Stimulated activated CD8-positive, alpha-beta memory T cell treated with anti-CD3 and anti-CD28 coated beads, Interleukin-7, amount 100 ng/mL, for 1 hour (primary cell): ENCODE measurements at places on chromosomes 2 and 18.

GRCh38 chr18:66729442-66730239, 125.8 kb upstream of the CDH19 start:
- DNase-seq: no peak

- no peak for DNase-seq
These were observed 4.5 kb downstream of the ABHD1 start for GRCh38 chr2:27127883-27128667.

DNA sequence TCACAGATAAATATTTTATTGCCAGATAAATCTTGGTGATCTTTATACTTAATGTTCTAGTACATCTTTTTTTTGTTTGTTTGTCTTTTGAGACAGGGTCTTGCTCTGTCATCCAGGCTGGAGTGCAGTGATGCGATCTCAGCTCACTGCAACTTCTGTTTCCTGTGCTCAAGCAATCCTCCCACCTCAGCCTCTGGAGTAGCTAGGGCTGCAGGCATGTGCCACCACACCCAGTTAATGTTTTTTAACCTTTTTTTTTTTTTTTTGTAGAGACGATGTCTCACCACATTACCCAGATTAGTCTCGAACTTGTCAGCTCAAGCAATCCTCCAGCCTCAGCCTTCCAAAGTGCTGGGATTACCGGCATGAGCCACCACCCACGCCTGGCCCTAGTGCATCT, 9.1 kb upstream of the C1GALT1C1L start:
- no peak for DNase-seq

- DNase-seq: no peak
These were observed 418 bp downstream of the WDR75 start for GRCh38 chr2:189441709-189442074.

GRCh38 chr2:133004623-133005022, 334.6 kb upstream of the LYPD1 start:
- no peak for DNase-seq

DNA sequence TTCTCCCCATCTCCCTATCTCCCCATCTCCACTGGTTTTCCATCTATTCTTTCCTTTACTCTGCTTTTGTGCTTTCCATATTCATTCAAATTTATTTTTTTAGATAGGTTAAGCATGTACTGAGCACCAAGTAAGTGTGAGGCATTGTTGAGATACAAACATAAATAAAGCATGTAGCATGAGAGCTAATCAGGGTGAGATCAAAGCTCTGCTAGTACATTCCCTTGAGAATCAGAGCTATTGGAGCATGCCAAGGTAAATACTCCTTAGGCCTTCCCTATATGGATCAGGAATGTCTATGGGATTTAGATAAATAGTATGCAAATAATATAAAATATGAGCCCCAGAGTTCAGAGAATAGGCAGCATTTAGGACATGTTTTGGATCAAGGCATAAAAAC, 25.3 kb downstream of the BABAM2 start:
- no peak for DNase-seq

DNA sequence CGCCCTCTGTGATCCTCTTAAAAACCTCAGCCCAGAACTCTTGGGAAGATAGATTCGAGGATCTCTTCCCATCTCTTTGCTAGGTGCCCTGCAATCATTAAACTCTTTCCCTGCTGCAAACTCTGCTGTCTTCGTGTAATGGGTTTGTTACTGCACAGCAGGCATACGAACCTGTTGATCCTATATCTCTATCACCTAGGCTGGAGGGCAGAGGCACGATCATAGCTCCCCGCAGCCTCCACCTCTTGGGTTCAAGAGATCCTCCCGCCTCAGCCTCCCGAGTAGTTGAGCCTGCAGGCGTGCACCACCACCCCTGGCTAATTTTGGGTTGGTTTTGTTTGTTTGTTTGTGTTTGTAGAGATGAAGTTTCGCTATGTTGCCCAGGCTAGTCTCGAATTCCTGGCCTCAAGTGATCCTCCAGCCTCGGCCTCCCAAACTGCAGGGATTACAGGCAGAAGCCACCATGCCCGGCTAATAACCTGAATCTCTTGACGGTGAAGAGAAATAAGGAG, 493 bp upstream of the BBS5 start:
- DNase-seq: no peak

GRCh38 chr18:42437646-42438045, 482.6 kb downstream of the PIK3C3 start:
- DNase-seq: no peak

GRCh38 chr2:141569941-141570340, 560.9 kb downstream of the LRP1B start:
- no peak for DNase-seq

DNA sequence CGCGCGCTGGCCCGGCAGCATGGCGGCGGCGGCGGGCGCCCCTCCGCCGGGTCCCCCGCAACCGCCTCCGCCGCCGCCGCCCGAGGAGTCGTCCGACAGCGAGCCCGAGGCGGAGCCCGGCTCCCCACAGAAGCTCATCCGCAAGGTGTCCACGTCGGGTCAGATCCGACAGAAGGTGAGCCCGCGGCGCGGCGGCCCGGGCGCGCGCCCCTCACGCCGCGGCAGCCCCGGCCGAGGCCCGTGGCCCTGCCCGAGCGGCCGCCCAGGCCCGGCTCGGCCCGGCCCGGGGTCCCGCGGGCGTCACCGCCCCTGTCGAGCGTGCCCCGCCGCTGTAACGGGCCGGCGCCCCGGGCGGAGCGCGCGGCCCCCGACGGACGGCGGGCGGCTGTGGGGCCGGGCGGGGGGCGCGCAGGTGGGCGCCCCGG, 218 bp downstream of the DGKD start:
- DNase-seq: no peak

DNA sequence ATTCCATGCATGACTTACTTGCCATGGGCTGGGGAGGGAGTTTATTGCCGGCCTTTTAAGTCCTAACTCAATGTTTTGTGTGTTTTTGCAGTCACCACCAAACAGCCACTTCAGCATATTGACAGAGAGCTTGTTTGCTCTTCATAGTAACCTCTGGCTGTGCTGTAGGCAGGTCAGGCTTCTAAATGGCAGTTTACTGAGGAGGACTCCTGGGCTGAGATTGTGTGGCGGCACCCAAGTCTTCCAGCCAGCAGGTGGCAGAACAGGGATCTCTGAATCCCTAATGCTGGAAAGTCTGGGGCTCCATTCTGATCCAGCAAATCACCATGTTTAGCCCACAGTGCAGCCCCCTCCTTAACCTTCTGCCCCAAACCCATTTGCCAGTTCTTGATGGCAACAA, 121.2 kb downstream of the CAPN13 start:
- no peak for DNase-seq

GRCh38 chr2:129375632-129376425, 603.6 kb upstream of the RAB6C start:
- DNase-seq: no peak

- DNase-seq: no peak
These were observed 213.4 kb downstream of the DCC start for GRCh38 chr18:52553441-52553840.

DNA sequence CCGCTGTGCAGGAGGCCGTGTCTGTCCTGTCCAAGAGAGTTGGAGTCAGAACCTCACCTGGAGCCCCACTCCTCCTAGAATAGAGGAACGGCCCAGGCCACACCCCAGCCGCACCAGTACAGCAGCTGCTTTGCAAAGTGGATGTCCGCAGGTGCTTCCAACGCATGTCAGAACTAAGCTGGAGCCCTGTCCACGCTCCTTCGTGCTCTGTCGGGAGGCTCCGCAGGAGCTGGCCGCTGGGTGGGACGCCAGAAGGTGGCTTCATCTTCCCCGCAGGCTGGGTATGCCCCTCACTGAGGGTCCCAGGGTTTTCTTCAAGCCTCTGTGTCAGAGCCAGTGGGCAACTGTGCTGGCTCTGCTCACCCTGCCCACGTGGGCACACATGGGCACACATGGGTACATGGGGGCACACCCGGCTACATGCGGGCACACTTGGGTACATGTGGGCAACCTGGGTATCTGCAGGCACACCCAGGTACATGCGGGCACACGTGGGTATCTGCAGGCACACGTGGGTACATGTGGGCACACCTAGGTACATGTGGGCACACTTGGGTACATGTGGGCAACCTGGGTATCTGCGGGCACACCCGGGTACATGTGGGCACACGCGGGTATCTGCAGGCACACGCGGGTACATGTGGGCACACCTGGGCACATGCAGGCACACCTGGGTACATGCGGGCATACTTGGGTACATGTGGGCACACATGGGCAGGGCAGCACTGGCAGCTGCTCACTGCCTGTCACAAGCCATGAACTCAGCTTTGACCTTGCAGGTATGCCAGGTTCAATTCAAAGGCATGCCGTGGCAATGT, 67.1 kb upstream of the CTDP1 start:
- DNase-seq: no peak

GRCh38 chr18:70368903-70369302, 80.1 kb downstream of the SOCS6 start:
- no peak for DNase-seq

DNA sequence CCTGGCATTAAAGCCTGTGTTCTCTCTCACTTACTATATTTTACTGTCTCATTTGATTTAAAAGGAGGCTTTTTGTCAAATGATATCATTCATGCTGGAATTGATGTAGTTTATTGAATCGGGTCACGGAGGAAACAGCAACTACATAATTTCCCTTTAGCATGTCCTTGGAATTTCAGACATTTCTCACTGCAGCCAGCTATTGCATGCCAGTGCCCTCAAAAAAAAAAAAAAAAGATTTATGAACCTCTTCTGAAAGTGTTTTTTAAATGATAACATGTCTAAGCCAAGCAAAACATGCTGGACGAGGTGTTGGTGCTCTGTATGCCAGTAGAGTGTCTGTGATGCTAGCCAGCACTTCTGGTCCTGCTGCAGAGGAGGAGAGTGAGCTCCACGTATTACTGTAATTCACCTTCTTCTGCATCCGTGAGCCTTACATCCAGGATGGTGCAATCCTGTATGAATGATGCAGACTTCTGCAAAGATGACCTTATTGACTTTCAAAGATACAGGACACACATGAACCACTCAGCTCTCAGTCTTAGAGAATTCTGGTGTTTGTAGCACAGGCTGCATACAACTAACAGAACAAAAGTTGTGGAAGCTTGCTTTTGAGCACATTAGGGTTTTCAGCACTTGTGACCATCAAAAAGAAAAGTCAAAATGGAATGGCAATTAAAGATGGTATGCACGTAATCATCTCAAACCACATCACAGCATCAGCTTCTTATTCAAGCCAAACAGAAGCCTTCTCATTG, 31.1 kb downstream of the UGP2 start:
- no peak for DNase-seq

- no peak for DNase-seq
These were observed 159.2 kb upstream of the RAB12 start for GRCh38 chr18:8450013-8450412.

GRCh38 chr18:49161627-49162026, 210.9 kb upstream of the SMAD7 start:
- DNase-seq: no peak

DNA sequence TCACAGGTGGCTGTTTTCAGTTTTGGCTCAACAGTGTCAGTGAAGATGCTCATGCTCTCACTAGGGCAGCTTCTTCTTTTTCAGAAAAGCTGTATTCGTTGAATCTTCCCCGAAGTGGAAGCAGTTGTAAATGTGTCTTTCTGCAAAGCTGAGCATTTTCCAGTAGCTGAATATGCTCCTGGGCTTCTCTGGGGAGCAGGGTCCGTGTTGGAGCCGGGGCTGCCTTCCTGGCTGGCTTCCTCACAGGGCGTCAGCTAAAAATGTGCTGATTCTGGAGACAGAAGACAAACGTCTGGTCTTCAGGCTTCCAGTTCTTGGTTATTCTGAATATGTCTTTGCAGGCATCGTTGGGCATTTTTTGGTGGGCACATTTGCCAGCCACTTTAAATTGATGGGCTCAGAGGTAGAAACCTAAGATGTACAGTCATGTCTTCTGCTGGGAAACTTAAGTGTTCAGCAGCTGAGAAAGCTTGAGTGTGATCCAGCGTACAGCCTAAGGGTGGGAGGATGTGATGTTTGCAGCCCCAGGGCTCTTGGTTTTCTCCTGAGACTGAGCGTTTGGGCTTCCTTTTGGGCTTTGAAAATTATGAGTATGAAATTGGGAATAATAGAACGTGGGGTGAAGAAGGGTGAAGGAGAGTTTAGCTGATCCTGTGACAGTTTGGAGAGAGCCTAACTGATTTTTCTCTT, 19.0 kb downstream of the SETBP1 start:
- DNase-seq: no peak

GRCh38 chr2:160901613-160902012, 258.6 kb upstream of the TANK start:
- DNase-seq: no peak

DNA sequence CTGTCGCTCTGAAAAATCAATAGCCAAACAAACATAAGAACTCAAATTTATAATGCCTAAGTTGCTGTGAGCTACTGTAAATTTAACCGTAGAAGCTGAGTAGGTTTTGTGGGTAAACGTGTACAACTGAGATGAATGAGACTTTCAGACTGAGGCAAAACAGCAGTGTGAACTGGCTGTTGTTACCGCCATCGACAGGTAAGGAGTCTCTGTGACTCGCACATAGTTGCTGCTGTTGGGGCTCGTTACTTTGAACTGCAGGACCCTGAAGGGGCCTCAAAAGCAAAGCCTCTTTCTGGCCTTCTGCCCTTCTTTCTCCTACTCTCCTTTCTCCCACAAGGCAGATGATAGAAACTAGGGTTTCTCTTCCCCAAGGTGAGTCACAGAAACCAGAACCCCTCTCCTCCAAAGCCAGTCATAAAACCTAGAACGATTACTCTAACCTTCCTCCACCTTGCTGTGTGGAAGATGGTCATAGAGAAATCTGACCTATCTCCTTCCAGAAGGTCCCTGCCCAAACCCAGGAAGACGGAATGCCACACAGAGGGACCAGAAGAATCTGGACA, 101.2 kb downstream of the DLGAP1 start:
- no peak for DNase-seq

GRCh38 chr2:33126958-33127357, 180.2 kb downstream of the LTBP1 start:
- DNase-seq: no peak

GRCh38 chr2:71756280-71756906, 303.0 kb downstream of the DYSF start:
- no peak for DNase-seq

DNA sequence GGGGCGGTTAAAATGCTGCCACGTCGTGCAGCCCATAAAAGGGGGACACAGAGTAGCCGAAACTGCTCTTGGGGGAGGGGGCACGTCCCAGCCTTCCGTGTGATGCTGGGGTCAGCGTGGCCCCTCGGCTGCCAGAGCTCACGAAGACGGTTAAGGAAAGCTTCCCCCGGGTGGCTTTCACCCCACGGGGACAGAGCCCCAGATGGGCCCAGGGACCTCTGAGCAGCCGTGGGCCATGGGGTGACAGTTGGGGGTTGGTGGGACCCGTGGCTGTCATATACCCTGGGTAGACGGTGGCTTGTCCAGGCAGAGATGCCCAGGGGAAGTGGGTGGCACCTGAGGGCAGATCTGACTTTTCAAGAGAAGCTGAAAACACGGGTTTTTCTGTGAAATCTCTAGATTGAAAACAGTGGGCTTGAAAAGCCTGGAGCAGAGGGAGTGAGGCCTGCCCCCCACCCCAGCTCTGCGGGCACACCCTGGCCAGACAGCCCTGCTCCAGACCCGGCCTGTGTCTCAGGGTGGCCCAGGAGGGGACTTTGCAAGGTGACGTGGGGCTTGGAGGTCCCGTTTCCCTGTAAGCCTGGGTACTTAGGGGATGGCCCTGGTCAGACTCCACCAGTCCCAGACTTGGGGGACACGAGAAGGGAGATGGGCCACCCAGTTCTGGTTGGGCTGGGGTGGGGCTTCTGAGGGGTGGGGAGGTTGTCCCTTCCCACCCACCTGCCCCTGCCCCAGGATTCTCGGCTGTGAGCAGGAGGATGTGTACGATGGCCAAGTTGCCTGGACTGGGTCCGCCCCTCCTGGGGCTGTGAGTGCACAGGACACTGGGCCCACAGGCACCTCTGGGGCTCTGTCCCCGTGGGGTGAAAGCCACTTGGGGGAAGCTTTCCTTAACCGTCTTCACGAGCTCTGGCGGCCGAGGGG, 652 bp downstream of the NEU4 start:
- DNase-seq: no peak

GRCh38 chr2:98795891-98796676, 65.2 kb upstream of the MGAT4A start:
- DNase-seq: no peak
